Esophagus mucosa (tissue), 1 donor: ENCODE measurements at places on chromosomes 6 and 20.
A peak's percentile ranks its signal among the peaks of the same experiment; 100 is the strongest.

GRCh38 chr6:42140032-42140431, 2.4 kb downstream of the C6orf132 start:
- peak; percentile 71 for ATAC-seq

GRCh38 chr6:154316131-154316530, 40.5 kb downstream of the IPCEF1 start:
- no peak for ATAC-seq

DNA sequence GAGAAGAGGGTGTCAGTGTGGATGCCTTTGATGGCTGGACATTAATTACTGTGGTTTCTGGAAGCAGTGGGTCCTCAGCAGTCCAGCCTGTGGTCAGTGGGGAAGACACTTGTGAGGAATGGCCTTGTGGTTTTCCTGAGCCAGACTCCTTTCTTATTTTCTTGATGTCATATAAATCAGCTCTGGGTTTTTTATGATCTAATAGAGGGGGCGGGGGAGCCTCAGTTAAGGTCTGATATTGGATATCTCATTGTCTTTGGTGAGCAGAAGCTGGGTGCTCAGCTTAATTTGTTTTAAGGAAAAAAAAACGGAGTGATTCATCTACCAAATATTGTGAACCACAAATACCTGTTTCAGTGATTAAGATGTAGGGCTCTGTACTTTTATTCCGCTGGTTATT, 62.1 kb downstream of the OTOR start:
- ATAC-seq, result no peak

DNA sequence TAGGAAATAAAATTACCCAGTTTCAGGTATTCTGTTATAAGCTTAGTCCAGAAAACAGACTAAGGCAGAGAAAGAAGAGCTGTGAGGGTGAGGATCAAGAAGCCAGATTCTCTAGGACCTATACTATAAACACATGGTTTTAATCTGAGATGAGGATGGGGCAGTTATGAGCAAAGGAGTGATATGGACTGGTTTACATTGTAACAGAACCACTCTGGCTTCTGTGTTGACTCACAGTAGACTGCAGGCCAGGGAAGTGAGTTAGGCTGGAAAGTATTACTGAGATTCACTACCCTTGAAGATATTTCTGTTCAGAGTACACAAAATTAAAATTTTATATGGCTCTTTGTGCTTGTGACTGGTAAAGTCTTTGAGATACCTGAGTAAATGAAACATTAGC, 3.2 kb upstream of the RWDD1 start:
- ATAC-seq, result no peak

GRCh38 chr6:52788478-52788877, 15.1 kb downstream of the GSTA1 start:
- ATAC-seq, result no peak

DNA sequence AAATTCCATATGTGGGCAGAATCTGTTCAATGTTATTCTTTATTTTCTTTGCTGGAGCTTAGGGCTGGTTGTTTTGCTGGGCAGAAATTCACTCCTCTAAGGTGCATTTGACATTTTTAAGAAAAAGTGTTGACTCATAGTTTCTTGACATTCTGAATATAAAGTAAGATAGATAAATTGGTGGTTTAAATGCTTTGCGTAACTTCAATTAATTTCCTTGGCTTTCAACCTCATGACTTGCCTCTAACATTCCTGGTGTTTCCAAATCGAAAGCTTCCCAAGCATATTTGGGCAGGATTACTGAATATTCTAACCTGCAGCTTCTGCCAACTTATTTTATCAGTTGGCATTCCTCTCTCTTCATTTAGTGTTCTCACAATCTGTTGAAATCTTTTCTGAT, 718.7 kb upstream of the ADGRB3 start:
- no peak for ATAC-seq

GRCh38 chr6:64904616-64905015, 802.4 kb downstream of the EYS start:
- ATAC-seq, result no peak

DNA sequence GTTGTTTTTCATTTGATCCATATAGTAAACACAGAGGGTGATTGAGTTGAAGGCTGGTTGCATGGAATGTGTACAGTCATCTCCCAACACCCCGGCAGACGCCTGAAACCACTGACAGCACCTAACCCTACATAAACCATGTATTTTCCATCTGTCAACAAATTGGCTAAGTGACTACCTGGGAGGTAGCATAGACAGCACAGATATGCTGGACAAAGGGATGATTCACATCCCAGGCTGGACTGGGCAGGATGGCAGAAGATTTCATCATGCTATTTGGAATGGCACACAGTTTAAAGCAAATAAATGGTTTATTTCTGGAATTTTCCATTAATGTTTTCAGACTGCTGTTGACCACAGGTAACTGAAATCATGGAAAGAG, 4.4 kb upstream of the VIP start:
- ATAC-seq, result no peak

GRCh38 chr6:12001706-12002435, 10.2 kb upstream of the HIVEP1 start:
- ATAC-seq, result no peak
